ENCODE measurements at places on chromosomes 12 and 14.

- DNase-seq = peak; percentile 82
Observed at GRCh38 chr12:124884587-124885438, 21.1 kb upstream of the SCARB1 start.

DNA sequence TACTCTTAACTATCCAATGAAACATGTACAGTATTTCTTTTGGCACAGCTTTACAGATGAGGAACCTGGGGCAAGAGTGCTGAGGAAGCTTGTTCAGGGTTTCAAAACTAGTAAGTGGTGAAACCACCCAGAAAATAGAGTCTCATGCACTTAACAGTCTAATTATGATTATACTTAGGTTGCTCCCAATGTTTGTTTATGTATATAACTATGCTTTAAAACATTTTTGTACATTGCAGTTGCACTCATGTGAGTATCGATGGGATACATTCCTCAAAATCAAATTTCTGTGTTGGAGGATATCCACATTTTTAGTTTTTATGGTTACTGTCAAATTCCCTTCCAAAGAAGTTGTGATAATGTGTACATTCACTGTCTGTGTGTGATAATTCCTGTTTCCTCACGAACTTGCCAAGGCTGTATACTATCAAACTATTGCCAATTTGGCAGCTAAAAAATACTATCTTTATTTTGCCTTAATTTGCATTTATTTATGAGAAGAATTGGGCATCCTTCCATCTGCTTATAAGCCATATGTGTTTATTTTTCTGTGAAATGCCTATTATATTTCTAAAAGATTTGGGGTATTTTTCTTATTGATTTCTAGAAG, 143.9 kb upstream of the SSTR1 start:
- no peak for DNase-seq

GRCh38 chr14:101043891-101044290, 140.4 kb upstream of the RTL1 start:
- no peak for DNase-seq

GRCh38 chr12:89501793-89502192, 22.8 kb downstream of the GALNT4 start:
- no peak for DNase-seq

GRCh38 chr12:559906-560455, 100.2 kb downstream of the B4GALNT3 start:
- DNase-seq = no peak

DNA sequence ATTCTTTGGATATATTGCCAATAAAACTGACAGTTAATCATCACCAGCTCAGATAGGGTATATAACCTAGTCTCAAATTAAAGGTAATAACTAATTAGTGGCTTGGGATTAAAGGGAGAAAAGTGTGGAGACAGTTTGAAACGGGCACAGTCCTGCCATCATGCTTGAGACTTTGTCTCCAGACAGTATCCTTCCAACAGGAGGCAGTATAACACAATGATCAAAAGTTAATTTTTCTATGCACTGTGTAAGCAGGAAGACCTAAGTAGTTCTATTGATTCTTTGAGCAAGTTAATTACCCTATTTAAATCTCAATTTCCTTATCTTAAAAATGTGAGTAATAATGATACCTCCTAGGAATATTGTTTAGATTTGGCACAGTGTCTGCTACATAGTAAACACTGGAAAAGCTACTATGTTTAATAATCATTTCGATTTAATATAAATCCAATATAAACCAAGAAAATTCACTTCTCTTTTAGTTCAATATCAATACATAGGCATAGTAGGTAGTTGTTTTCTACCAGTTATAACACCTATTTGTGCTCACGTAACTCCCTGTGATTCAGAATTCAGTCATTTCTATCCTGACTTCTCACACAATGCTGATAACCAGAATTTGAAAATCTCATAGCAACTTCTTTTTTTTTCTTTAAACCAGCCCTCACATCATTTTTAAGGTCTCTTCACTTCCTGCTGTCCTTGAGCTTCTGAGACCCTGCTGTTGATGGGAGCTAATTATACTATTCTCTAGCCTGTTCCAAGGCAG, 53.7 kb downstream of the GALNT4 start:
- peak; percentile 38 for DNase-seq

GRCh38 chr14:84937449-84937848, 592.5 kb upstream of the FLRT2 start:
- DNase-seq = no peak

DNA sequence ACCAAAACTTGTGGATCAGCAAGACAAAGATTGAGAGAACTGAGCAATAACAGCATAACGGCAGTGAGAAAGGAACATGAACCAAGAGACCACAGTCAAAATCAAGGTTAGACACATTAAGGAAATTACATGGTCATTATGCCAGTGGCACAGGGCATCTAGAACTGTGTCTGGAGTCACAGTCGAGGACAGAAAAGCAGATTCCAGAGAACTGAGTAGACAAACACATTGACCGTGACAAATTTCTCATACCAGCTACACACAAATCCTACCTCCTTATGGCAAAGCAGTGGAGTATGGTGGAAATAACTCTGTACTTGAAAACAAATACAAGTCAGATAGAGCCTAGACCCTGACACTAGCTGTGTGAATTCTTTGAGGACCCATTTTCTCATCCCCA, 367.3 kb downstream of the DUSP6 start:
- DNase-seq = no peak

Measured in K562 (cell line).